ENCODE measurements at places on chromosomes 6 and 20.

- DNase-seq: no peak
Observed at GRCh38 chr6:168606722-168607121, 165.7 kb downstream of the SMOC2 start.

DNA sequence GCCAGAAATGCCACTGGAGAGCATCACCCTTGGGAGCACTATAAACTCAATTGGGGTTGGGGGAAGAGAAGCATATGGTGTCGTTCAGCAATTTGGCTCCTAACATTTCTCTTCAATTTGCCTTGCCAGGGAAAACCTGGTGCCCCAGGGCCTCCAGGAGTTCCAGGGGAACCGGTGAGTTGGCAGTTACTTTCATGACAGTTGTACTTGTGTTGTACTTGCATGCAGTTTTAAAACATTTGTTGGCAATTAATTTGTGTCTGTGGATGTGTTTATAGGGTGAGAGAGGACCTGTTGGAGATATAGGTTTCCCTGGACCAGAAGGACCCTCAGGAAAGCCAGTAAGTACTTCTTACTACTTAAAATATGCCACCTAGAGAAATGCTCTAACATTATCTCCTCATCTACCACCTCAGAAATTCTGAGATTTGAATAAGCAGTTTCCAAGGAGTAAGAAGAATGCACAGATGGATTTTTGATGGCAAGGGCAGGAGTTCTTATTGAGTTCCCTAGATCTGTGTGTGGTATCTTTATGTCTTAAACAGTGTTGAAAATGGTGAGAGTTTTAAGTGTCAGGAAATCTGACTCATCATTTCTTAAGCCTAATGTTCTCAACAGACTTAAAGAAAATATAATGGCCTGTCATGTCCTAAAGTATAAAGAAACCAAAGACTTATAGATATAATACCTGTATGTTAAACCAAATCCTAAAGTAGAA is 122.5 kb downstream of the COL9A1 start:
- DNase-seq: no peak

- DNase-seq: no peak
Observed at GRCh38 chr20:14288341-14289330, 48.8 kb downstream of the FLRT3 start.

DNA sequence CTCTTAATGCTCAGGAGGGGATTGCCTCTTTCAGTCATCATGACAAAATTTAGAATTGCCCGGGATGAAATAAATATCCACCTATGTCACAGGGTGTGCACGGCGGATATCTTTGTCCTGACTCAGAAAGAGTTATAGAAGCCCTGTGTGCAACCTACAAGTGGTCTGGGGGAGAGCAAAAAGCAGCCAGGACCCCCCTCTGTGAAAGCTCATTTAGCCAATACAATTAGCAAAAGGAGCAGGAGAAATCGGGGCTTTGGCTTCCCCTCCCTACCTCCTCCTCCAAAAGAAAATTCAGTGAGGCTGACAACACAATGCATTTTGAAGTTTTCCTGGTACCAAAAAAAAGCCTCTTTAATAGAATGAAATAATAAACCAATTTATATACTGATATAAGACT is 21.8 kb downstream of the FOXA2 start:
- DNase-seq: no peak

DNA sequence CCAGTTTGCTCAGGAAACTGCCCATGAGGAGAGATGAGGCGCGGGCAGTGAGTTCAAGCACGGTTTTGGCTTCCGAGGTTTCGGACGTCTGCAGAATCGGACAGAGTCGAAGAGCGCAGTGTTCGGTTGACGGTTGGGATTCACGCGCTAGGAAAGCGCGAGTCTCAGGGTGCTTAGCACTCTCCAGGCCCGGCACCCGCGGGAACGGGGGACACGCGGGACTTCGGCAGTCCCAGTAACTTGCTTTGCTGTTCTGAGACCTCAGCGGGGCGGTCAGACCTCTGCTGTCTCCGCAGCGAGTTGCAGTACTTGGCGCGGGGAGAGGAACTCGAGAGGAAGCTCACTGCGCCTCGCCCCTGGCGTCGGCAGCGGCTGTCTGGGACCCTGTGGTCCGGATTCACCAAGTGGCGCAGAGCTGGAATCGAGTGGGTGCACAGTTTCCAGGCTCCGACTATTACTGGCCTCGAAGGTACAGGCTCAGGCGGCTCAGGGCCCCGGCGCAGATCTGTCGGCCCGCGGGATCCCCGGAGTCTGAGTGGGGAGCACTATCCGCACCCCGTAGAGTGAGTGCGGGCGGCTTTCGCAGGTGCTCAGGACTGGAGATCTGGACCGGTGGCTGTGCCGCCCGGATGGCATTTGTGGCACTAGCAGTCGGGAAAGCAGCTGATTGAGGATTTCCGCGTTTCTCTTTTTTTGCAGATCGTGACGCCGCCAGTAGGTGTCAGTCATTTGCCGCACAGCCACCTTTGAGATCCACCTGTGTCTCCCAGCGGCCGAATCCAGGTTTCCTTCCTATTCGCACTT is at the start of gene POM121L2:
Gene POM121L2 (minus strand): TSS at position 128 of the 804 bp plus-strand sequence. CDS start 103 bp downstream, at position 25.
- DNase-seq: no peak

DNA sequence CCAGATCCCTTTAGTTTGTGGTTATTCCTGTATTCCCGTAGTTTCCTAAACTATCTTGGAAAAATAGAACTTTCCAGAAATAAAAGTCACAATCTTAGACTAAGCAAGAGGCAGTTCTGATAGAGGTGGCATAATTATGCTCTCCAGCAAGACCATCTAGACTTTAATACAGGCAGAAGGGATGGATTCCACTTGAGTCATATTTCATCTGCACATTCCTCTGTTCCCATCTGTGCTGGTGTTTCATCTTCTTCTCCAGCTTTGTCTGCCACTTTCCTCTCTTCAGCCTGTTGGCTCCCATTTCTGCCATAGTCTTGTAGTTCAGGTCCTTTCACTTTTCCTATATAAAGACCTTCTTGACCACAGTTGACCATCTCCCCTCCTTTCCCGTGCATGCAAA is 102.9 kb downstream of the SOBP start:
- no peak for DNase-seq

DNA sequence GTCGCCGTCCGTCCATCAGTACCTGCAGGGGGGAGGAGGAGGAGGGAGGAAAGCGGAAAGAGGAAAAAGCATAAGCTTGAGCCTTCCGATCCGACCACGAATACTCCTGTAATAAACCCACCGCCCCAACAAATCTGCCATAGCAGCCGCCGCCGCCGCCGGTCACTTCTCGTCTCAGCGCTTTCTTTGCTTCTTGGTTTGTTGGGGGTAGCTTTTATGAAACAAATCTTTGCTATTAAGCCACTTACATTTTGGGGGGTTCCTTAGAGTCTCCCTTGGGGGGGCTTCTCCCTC is 277 bp downstream of the ADGRB3 start:
- DNase-seq: no peak

DNA sequence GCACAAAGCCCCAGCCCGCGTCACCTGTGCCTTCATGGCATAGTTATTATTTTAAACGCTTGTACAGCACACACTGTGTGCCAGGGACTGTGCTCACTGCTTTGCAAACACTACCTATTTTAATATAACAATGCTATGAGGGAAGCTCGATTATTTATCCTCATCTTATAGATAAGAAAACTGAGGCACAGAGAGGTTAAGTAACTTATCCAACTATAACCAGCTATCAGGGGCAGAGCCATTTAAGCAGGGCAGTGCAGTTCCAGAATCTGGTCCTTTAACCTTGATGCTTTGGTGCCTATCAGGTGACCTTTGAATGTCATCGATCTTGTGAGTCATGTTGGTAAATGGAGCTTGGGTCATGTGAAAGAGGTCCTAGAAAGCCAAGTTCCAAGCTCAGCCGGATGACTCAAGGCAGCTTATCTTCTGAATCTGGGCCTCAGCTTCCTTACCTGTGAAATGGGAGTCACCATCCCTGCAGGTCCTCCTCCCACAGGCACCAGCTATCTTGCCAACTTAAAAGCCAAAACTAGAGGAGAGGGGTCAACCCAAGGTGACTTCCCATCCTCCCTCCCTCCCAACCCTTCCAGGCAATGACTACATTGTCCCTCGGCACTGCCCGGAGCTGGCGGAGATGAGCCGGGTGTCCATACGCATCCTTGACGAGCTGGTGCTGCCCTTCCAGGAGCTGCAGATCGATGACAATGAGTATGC is 56.4 kb upstream of the TTPAL start:
- DNase-seq: no peak

DNA sequence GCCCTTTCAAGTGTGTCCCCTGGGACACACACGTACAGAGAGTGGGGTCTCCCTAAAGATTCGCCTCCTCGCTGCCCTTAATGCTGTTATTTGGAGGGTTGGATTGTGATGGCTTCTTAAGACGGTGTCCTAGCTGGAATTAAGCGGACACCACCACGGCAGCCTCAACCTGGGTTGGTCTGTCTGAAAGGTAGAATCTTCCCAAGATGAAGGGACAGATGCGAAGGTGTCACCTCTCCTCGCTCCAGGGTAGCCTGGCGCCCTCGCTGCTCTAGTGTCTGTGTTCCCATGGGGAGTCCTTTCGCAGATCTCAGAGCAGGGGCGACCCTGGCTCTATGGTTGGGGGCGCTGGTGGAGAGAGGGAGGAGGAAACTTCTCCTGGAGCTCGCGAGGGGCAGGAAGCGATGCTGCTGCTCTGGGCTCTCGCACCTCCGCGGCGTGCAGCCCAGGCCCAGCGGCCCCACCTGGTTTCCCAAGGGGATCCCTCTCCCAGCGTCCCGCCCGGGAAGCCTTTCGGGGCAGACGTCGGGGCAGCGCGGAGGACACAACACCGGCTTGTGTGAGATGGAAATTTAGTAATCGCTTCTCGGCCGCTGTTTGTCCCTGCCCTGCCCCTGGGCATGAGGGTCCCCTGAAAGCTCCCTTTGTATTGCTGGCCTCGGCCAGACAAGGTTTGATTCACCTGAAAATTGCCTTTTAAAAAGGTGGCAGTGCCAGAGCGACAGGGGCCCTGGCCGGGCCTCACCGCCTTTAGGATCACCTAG is 1.7 kb downstream of the RSPO3 start:
- DNase-seq: no peak

GRCh38 chr6:36124881-36125280 is 5.4 kb upstream of the MAPK13 start:
- no peak for DNase-seq

- DNase-seq: no peak
Observed at GRCh38 chr20:32680544-32681174, 6.9 kb upstream of the C20orf203 start.

DNA sequence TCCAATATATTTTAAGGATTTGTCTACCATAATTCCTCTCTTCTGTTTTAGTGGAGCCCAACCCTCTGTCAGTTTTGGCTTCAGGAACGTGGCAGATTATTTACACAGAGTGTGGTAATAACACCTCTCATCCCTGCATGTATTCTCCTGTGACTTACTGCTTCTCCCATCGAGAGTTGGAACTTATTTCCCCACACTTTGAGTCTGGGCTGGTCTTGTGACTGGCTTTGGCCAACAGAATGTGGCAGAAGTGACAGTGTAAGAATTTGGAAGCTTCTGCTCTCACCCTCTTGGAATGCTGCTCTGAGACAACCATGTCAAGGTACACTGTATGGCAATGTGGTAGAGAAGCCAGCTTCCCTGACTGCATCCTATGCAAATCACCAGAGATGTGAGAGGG is 407.7 kb downstream of the EPM2A start:
- no peak for DNase-seq

DNA sequence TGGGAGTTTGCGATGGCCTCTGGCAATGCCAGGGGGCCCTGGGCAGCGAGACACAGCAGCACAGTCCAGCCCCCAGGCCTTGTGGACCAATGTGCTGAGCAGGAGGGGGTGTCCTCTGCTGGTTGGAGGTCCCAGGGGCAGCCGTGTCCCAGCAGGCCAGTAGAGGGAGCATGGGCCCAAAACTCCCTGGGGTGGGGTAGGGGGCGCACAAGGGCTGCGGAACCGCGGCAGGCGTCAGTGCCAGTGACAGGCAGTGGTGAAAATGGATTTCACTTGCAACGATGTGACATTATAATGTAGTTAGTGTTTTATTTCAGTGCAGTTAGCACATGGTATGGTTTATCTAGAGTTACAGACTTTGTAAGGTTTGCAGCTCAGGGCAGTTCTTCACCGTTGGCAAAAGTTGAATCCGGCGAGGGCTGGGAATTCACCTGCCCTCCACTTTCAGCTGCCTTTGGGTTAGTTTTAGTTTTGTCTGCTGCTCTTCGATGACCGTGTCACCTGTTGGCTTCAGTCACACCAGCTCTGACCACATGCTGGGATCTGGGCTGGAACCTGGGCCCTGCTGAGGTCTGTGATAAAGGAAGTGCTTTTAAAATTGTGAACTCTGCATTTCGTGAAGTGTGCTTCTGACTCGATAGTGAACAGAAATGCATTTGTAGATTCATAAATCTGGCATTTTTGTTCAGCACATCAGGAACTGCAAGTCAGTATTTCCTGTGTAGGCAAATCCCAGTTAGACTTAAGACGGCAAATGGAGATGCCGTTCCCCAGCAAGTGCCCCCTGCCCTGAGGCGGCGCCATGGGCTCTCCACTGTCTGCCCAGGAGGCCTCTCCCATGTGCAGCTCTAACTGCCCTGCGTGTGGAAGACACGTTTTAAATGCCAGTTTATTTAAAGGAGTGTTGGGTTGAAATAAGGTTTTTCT is 46.8 kb downstream of the PYGB start:
- peak; percentile 34 for DNase-seq

GRCh38 chr6:122454673-122455072 is 16.9 kb downstream of the SERINC1 start:
- no peak for DNase-seq

DNA sequence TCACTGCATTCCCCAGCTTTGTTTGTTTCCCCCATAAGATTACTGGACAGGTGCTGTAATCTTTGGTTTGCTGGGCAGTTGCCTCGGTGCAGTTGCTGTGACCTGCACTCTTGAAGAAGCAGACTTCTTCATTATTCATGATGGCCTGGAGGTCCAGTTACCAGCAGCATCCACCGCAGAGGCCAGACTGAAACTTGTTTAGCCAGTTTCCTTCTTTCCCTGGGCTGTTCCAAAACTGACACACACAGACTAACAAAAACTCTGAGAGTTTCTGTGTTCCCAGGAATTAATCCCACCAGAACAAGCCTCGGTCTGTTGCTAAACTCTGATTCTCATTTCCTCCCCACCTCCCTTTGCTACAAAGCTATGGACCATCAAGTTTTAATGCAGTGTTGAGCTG is 144.1 kb downstream of the QRSL1 start:
- no peak for DNase-seq

GRCh38 chr6:16716321-16716858 is 44.9 kb downstream of the ATXN1 start:
- no peak for DNase-seq

DNA sequence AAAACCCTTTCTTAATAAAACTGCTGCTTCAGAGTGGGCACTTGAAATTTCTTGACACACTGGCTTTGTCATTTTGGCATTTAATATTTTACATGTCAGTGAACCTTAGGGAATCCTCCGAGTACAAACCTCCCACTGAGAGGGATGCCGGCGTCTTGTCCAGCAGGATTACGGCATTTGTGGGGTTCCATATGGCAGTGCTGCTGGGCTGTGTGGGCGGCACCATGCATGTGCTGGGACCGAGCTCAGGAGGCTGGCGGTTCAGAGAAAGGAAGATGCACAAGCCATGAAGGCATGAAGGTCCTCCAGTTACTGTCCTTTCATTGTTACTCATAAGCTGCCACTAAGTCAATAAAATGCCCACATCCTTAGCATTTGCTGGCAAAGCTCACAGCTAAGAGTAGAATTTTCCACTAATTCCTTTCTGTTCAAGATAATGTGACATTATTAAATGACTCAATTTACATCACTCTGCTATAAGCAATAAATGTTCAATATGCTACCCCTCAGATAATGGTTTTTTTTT is 61.4 kb downstream of the LY86 start:
- no peak for DNase-seq

- no peak for DNase-seq
Observed at GRCh38 chr6:65059568-65059967, 647.5 kb downstream of the EYS start.

GRCh38 chr6:3269281-3269975 is 10.7 kb downstream of the PSMG4 start:
- peak; percentile 34 for DNase-seq
